SIG-M5 (cell line): ENCODE measurements at places on chromosomes 7 and 10.

- no peak for DNase-seq
Observed at GRCh38 chr7:123341102-123341501, 141.3 kb upstream of the SLC13A1 start.

DNA sequence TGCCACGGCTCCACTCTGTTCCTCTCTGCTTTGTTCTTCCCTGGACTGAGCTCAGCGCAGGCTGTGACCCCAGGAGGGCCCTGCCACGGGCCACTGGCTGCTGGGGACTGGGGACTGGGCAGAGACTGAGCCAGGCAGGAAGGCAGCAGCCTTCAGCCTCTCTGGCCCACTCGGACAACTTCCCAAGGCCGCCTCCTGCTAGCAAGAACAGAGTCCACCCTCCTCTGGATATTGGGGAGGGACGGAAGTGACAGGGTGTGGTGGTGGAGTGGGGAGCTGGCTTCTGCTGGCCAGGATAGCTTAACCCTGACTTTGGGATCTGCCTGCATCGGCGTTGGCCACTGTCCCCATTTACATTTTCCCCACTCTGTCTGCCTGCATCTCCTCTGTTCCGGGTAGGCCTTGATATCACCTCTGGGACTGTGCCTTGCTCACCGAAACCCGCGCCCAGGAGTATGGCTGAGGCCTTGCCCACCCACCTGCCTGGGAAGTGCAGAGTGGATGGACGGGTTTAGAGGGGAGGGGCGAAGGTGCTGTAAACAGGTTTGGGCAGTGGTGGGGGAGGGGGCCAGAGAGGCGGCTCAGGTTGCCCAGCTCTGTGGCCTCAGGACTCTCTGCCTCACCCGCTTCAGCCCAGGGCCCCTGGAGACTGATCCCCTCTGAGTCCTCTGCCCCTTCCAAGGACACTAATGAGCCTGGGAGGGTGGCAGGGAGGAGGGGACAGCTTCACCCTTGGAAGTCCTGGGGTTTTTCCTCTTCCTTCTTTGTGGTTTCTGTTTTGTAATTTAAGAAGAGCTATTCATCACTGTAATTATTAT lies 1.2 kb downstream of the CLDN4 start:
- no peak for DNase-seq

- DNase-seq = no peak
Observed at GRCh38 chr10:11207560-11207844, 189.8 kb downstream of the CELF2 start.

DNA sequence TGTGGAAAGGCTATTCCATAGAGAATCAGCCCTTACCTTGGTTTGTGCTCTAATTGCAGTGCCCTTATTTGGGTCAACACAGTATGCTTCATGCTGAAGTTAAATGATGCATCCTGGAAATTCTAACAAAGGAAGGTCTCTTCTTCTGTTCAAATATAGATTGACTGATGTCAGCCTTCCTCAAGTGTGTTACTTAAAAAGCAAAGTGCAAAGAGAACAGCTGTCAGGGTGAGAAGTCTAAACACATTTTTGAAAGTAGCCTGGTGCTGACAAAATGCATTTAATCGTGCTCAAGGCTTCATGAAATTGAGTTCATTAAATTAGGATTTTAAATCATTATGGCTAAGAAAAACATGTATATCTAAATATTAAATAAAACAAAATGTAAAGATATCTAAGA lies 19.5 kb downstream of the AGR2 start:
- DNase-seq = no peak

DNA sequence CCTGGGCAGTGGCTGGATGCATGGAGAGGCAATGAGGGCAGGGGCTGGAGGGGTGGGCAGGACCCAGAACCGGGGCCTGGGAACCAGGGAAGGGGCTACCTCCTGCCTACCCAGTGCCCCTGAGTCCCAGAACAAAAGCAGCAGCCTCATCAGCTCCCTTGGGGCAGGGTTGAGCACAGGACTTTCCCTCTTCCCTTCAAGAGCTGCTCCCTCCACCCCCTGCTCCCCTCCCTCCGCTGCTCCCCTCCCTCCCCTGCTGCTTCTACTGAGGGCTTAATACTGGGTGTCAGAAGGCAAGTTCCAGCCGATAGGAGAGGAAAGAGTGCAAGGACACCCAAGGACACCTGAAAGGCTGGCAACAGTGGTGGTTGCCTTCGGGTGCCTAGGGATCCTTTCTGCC lies 28.2 kb upstream of the INMT start:
- no peak for DNase-seq

DNA sequence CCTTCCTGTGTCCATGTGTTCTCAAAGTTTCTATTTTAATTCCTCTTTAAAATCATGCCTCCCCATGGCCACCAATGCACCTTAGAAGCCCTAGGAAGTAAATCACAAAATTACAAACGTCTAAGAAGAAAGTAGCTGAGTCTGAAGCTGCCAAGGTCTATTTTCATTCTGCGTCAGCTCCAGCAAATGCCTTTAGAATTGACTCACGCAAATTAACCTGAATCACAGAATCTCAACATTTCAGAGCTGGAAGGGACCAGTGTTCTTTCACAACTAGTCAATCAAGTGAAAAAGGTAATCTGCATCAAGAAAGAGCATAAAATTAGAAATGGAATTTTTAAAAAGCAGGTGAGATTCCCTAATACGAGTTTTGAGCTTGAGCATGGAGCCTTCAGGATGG lies 1017.6 kb downstream of the SORCS3 start:
- DNase-seq = no peak

- DNase-seq = no peak
Observed at GRCh38 chr7:22551768-22552513, 52.0 kb upstream of the STEAP1B start.
